Bronchial epithelial cell (primary cell): ENCODE measurements at places on chromosomes 5 and 9.

GRCh38 chr5:168334695-168335094, 43.2 kb downstream of the WWC1 start:
- DNase-seq, result no peak

- DNase-seq, result no peak
Measured at GRCh38 chr5:11962122-11962521, 57.9 kb upstream of the CTNND2 start.

DNA sequence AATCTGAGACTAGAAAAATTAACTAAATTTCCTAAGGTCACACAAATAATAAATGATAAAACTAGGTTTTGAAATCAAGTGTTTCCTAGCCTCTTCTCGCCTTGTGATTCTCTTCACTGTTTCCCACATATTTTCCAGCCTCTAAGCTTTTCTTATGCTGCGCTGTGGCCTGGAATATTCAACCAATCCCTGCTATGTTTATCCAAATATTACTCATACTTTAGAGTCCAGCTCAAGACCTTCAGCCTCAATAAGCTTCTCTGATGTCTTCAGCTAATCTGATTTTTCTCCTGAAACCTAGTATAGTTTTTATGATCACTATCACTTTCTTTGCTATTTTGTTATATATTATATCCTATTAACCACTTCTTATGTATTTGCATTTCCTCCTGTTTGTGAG, 303.1 kb upstream of the CDH6 start:
- no peak for DNase-seq

- no peak for DNase-seq
Measured at GRCh38 chr5:72400950-72401349, 80.8 kb downstream of the PTCD2 start.

- DNase-seq, result no peak
Measured at GRCh38 chr9:129828051-129828450, 4.1 kb upstream of the TOR1A start.

DNA sequence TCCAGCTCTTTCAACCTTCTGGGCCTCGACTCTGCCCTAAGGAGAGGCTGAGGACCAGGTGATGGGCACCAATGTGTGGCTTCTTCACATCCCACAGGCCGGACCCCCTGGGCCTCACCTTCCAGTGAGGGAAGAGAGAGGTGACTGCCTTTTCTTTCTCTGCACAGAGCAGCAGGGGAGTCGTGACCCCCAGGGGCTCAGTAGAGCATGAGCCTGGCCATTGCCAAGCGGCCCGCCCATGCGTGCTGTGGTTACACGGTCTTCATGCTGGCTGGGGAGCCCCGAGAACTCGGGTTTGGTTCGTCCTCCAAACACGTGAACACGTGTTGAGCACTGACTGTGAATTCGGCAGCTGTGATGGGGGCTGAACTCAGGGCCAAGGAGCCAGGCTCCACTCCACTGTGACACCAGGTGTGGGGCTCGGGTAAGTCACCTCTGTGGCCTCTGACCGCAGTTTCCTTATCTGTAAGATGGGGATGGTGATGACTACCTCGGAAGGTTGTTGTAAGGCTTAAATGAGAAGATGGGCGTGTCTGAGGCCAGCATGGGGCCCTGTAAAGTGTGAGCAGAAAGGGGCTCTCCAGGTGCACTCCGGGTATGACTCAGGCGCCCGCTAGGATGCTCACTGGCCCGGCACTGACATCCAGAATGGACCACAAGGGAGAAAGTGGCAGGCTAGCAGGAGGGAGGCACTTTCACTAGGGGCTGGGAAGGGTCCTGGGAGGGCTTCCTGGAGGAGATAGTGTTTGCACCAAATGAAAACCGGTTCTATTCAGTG, 13.4 kb upstream of the GRHPR start:
- DNase-seq, result no peak

DNA sequence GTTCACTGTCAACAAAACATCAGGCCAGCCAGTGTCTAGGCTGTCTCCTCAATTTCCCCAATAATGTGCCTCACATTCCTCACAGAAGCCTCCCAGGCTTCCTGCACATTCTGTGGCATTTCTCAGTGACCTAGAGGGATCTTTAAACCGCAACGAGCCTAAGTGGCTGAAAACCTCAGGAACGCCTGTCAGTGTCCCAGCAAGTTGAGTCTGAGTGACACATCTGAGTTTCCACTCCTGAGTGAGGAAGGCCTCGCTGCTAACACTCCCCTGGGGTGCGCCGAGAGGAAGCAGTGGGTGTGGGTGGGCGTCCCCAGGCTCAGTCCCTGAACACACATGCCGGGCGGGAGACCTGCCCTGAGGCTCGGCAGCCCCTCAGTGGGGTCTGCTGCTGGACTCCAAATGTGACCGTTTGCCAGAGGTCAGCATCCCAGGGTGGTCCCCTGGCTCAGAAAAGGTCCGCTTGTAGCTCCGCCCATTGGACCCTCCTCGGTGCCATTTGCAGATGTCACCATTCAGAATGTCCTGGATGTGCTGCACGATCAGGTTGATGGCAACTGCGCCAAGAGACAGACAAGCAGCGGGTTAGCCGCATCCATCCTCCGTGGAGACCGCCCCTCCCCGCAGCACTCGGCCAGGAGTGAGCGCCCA, 6.3 kb downstream of the UCK1 start:
- DNase-seq, result no peak

- DNase-seq, result peak; percentile 8
Measured at GRCh38 chr5:57566914-57567313, 84.3 kb upstream of the ACTBL2 start.

DNA sequence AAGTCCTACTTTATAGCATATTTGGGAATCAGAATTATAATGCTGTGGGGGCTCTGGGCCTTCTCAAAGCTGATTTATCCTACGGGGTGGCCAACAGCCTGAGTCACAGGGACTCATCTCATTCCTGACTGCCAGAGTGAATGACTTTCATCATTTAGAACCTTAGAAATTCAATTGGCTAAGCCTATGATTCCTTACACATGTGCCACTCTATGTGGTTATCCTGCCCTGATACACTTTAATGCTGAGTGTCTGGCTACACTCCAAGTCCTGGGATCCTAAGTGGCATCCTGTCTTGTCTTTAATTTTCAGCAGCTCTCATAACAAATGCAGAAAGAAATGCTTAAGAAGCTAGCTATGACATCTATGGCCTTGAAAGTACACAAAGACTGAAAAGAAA, 75.2 kb upstream of the FREM1 start:
- no peak for DNase-seq

- no peak for DNase-seq
Measured at GRCh38 chr5:54930736-54931135, 54.7 kb downstream of the ESM1 start.

GRCh38 chr5:142826741-142827492, 56.7 kb downstream of the ARHGAP26 start:
- peak; percentile 75 for DNase-seq

DNA sequence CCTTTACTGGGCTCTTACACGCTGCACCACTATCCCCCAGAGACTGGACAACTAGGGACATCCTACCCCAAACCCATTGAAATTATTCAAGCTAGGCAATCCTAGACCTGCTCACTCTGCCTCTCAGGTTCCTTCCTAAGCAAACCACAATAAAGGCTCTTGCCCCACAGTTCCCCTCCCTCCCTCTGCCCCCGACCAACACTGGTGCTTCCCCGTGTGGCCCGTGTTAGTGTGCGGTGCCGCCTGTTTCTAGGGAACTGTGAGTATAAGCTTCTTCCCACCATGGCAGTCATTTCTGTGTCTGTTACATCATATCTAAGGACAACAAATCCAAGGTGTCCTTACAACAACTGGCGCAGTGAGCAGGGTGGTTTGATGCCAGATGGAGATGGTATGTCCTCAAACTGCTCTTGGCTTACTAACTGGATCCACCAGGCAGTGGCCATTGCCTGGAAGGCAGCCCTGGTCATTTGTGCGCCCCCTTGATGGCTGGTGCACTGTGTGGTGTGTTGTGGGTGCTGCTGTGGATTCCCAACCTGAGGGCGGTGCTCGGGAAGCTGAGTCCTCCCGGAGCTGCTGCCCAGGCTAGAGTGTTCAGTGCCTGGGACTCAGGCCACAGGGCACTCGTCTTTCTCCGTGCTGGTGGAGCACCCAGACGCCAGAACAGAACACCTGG, 8.4 kb upstream of the MXD3 start:
- DNase-seq, result no peak

DNA sequence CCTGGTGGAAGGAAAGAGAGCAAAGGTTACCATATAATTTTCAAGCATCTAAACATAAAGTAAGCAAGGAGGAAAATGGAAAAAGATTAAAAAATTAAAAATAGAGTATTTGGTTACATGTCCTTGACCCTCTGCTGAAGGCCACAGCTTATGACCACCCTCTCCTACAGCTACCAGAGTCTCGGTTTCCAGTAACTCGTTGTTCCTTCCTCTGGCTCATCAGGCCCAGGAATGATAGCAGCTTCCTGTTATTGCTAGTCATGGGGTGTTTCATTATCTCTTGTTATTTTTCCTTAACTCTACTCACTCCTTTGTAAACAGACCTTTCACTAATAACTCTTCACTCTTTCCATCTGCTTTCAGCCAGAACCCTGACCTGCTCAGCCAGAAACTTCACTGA, 102.2 kb downstream of the YTHDC2 start:
- DNase-seq, result no peak

DNA sequence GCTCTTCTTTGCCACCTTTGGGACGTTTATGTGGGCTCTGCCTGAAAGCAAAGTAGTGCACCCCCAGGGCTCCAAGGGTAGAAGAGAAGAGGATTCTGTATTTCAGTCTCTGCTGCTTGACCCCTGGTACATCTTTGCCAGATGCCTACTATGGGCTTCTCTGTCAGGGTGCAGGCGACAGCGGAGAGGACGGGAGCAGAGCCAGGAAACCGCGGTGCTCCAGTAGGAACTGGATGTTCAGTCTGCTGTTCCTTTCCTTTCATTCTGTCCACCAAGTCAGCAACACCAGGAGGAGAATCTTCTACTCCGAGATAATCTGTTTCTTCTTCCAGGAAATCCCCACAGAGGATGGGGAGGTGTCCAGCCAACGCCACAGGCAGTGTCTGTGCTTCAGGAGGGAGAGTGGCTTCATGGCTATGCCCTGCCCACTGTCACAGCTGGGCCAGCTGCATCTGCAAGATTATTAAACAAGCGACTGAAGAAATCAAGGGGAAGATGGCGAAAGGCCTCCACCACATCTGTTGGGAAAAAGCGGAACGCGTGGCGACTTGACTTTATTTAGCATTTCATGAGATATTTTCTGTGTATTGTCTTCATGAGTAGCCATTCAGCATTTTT, 398.3 kb downstream of the IRX1 start:
- DNase-seq, result no peak

- no peak for DNase-seq
Measured at GRCh38 chr9:93081081-93081529, 14.9 kb upstream of the CARD19 start.

DNA sequence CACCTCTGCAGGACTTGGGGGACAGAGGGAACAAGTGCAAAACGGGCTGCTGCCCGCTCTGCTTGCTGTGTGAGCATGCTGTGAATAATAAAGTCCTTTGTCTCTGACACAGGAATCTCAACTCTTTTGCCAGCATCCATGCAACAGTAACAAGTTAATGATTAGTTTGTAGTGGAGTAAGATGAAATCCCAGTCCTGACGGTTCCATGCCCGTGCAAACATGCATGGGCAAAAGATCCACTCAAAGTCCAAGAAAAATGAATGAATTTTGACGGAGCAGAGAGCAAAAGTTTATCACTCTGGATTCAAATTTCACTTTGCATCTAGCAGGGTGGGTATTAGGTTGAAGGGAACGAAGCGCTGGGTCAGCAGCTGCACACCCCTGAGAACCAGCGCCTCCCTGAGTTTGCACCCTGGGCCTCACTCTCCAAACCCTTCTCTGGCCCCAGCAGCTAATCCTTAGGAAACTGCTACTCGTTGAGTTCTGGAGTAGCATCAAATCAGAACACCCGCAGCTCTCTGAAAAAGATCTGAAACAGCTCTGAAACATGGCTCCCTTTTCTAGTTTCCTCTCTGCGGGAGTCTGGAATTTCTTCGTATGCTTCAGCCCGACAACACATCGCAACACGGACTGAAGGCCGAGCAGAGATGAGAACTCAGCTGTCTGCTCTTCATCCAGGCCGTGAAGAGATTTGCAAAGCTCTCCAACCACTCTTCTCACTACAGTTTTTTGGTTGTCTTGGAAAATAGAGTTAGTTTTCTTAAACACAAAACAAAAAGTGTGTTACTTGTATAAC, 45.6 kb upstream of the RUFY1 start:
- DNase-seq, result no peak

DNA sequence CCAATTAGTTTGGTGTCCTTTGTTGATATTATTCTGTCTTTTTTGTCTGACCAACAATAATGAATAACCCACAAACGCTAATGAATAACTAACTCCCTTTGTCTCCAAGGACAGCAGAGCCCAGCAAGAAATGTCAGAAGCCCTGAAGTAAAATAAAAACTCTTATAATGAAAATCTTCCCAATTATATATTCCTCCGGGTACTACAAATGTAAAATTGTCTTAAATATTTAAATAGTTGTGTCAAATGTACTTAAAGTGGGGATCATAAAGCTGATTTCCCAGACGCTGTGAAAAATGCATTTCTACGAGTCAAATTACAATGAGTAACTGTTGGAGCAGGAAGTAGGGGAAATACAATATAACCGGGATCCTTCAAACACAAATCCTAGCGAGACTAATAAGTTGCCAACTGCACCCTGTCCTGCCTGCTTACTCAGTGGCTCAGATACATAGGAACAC, 22.3 kb downstream of the GLIS3 start:
- DNase-seq, result peak; percentile 61

DNA sequence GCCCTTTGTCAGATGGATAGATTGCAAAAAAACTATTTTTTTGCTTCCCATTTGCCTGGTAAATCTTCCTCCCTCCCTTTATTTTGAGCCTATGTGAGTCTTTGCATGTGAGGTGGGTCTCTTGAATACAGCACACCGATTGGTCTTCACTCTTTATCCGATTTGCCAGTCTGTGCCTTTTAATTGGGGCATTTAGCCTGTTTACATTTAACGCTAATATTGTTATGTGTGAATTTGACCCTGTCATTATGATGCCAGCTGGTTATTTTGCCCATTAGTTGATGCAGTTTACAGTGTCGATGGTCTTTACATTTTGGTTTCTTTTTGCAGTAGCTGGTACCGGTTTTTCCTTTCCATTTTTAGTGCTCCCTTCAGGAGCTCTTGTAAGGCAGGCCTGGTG, 13.0 kb upstream of the DEPDC1B start:
- no peak for DNase-seq

- peak; percentile 28 for DNase-seq
Measured at GRCh38 chr9:81497091-81497490, 192.3 kb downstream of the TLE1 start.

GRCh38 chr9:104068546-104068945, 25.6 kb upstream of the SMC2 start:
- peak; percentile 59 for DNase-seq

- peak; percentile 73 for DNase-seq
Measured at GRCh38 chr5:125411744-125412560, 665.5 kb upstream of the ZNF608 start.

DNA sequence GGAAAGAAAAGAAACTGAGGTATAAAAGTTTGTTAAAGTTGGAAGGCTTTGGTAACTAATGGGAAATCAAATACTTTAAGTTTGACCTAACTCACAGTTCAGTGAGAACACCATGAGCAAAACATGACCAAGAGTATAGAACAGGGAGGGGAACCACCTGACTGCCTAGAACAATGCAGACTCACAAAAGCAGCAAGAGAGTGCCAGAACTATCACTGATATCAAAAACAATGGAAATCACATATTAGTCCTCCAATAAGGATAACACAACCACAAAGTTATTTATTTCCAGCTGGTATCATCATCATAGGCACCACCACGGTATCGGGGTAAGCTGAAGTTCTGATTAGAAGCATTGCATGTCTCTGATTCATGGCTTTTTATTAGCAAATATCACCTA, 77.5 kb downstream of the TRPM6 start:
- DNase-seq, result no peak

GRCh38 chr5:118325931-118326330, 662.4 kb downstream of the DTWD2 start:
- no peak for DNase-seq
